Uterine smooth muscle cell (primary cell): ENCODE measurements at places on chromosomes 6 and 20. TPM values are rescaled to one million over a fixed set of nuclear protein-coding genes. Genes with fewer than 3 reads are reported as not detected.

The SLC22A16 gene
- total RNA-seq = 0.11 TPM in 1 of 2 replicates, not detected in the other

The UBE3D gene
- total RNA-seq = 7.0 and 7.1 TPM in 2 replicates

The EBF4 gene
- total RNA-seq = 1.2 and 4.1 TPM in 2 replicates

The XKR7 gene
- under 0.01 TPM in 1 of 2 replicates, not detected in the other for total RNA-seq

The KIAA0408 gene
- total RNA-seq = 1.4 and 1.5 TPM in 2 replicates

The CPXM1 gene
- 3.5 and 4.8 TPM in 2 replicates for total RNA-seq

The ZBP1 gene
- not detected in 2 replicates for total RNA-seq

The SYCP2 gene
- total RNA-seq = 0.37 and 0.89 TPM in 2 replicates

The MUCL3 gene
- total RNA-seq = not detected in 2 replicates

The CALHM4 gene
- total RNA-seq = not detected in 2 replicates
